ENCODE measurements at places on chromosomes 12 and 14.

GRCh38 chr14:91858536-91859275 lies 8.6 kb downstream of the TC2N start:
- DNase-seq = peak; percentile 81

DNA sequence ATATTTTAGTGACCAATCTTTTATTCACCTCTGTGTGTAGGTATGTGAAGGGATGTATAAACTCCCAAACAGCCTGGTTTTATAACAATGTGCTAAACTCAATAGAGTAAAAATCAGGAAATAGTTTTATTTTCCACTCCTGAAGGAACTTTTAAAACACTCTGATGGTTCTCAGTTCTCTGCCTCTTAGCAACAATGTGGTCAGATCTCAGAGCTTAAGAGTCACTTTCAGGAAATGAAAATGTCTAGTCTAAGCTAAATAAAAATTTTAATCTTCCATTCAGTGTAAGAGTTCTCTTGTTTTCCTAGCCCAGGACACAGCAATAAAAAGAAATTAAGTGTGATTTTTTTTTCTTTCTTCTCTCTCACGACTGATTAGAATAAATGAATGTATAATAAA lies 718.0 kb downstream of the C12orf50 start:
- no peak for DNase-seq

DNA sequence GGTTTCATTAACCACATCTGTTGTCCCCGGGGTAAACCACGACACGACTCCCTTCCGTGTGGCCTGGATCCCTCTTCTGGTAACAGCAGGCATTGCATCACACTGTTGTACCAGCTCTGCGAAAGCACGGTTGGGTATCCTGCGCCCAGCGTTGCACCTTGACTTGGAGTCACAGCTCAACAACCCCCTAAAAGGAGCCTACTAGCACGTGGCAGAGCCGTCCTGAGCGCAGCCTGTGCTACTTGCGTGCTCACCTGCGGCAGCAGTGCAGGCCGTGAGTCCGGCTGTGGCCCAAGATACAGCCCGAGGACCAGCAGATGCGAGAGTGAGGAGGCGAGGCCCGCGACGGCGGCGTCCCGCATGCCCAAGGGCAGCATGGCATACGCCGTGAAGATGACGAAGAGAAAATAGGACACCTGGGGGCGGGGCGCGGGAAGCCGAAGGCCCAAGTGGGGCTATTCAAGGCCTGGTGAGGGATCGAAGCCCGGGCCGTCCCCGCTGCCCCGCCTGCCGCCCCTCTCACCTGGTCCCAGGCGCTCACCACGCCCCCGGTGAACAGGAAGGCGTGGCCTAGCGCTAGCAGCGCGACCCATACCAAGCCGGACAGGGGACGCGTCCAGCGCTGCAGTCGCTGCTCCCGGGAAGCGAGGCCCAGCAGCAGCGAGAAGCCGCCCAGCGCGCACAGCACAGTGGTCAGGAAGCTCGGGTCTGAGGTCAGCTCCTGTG lies 2.4 kb downstream of the ADCY4 start:
- peak; percentile 64 for DNase-seq

GRCh38 chr12:1853716-1854115 lies 33.4 kb downstream of the LRTM2 start:
- no peak for DNase-seq

- DNase-seq = no peak
Measured at GRCh38 chr12:126627596-126627995, 1562.4 kb downstream of the AACS start.

- no peak for DNase-seq
Measured at GRCh38 chr14:104432611-104433231, 146.8 kb upstream of the C14orf180 start.

DNA sequence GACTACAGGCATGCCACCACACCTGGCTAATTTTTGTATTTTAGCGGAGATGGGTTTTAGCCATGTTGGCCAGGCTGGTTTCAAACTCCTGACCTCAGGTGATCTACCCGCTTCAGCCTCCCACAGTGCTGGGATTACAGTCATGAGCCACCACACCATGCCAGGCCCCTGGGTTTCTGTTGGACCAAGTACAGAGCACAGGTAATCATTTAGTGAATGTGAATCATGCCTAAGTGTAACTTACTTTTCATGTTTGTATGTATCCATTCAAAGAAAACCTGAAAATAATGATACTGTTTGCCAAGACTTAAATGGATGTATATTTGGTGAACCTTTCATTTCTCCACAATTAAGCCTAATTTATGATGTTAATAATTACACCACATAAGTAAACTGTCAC lies 65.9 kb downstream of the FGD6 start:
- DNase-seq = no peak

- peak; percentile 93 for DNase-seq
Measured at GRCh38 chr12:14952299-14952921, 9.0 kb downstream of the ARHGDIB start.
